ENCODE measurements at places on chromosomes 12 and 14. TPM values are rescaled to one million over a fixed set of nuclear protein-coding genes. Genes with fewer than 3 reads are reported as not detected.
A peak's percentile ranks its signal among the peaks of the same experiment; 100 is the strongest.

GRCh38 chr12:102571889-102572288 is 91.5 kb upstream of the IGF1 start:
- H3K4me1 ChIP-seq = peaks cover 6% of the 10 kb centered on the region
- no peaks in the 10 kb centered on the region for H3K36me3 ChIP-seq
- no peak overlapping the region for H3K27ac ChIP-seq
- no peak for DNase-seq

GRCh38 chr12:28611449-28611848 is 421.2 kb downstream of the CCDC91 start:
- H3K4me3 ChIP-seq = no peak overlapping the region
- no peaks in the 10 kb centered on the region for H3K27me3 ChIP-seq
- no peaks in the 10 kb centered on the region for H3K36me3 ChIP-seq
- DNase-seq = no peak

Gene GOLGA3
- total RNA-seq = 133 TPM

DNA sequence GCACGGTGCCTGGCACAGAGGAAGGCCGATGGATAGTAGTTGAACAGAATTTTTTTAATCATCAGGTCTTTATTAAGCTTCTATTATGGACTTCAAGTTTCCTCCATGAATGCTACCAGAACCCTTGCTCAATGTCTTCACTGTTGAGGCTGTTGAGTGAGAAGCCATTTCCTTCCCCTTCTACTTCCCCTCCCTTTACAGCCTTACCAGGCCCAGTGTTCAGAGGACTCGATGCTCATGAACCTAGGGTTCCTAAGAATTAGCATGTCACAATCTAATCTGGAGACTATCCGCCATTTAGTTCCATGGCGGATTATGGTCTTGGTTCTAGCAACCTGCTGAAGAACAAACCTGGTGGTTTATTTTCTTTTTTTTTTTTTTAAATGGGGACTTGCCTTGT is 17.7 kb downstream of the ETV6 start:
- no peak overlapping the region for H3K27ac ChIP-seq
- no peaks in the 10 kb centered on the region for H3K4me1 ChIP-seq
- H3K27me3 ChIP-seq = no peaks in the 10 kb centered on the region
- DNase-seq = no peak

- H3K27me3 ChIP-seq = no peaks in the 10 kb centered on the region
- H3K36me3 ChIP-seq = peaks cover 37% of the 10 kb centered on the region
- peak overlapping the region; percentile 21 for H3K27ac ChIP-seq
- H3K4me1 ChIP-seq = peaks cover 7% of the 10 kb centered on the region
- DNase-seq = no peak
- H3K4me3 ChIP-seq = no peak overlapping the region
Measured at GRCh38 chr14:24437020-24437735, 5.4 kb downstream of the SDR39U1 start.

DNA sequence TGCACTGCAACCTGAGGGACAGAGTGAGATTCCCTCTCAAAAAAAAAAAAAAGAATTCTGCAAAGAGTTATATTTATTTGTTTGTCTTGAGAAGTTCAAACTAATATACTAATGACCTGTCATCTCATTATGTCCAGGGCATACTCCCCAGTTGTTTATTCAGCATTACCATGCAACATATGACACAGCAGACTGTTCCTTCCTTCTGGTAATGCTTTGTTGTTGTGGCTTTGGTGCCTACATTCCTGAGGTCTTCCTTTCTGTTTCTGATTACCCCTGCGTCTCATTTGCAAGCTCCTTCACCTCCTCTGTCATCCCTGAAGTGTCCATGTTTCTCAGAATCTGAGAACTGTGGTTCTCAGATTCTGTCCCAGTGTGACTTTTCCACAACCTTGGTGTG is 55.3 kb downstream of the DERA start:
- peaks cover 2% of the 10 kb centered on the region for H3K36me3 ChIP-seq
- H3K27ac ChIP-seq = no peak overlapping the region
- no peak overlapping the region for H3K4me3 ChIP-seq
- H3K4me1 ChIP-seq = no peaks in the 10 kb centered on the region
- H3K27me3 ChIP-seq = no peaks in the 10 kb centered on the region
- no peak for DNase-seq

DNA sequence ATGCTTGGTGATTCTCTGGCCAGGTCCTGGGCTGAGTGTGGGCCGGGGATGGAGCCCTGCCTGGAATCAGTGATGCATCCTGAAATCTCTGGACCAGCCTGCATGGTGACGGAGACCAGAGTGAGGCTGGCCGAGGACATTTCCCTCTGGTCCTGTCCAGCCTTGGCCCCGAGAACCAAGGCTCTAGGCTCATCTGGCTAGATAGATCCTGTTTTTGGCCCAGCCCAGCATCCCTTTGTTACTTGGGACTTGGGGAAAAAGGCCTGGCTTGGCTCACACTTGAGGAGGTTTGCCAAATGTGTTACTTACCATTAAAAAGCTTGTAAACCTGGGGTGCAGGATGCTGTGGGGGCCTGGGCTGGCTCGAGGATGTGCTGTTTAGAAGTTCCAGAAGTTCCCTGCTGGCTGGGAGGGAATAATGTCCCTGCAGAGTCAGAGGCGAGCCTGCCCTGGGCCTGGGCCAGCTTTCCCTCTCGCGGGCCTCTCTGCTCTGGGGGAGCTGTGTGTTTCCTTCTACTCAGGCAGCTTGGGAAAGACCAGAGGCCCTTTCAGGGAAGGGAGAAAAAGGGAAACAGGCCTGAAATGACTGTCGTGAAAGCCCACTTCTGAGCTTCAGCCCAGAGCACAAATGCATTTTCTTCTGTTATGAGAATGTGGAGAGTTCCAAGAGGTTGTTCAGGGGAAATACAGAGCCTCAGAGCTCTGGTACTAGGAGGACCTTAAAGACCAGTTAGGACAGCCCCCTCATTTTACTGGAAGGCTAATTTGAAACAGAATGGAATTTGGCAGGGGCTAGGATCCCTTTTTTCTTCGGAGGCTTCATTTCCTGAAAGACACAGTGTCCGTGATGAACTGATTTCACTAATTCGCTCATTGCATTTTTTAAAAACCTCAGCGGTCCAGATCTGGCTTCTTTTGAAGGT is 47.2 kb upstream of the CTDSP2 start:
- H3K4me3 ChIP-seq = peak overlapping the region; percentile 40
- peaks cover 64% of the 10 kb centered on the region for H3K4me1 ChIP-seq
- no peaks in the 10 kb centered on the region for H3K36me3 ChIP-seq
- peak overlapping the region; percentile 93 for H3K27ac ChIP-seq

All from fibroblast of lung (primary cell).